Dermis blood vessel endothelial cell (primary cell): ENCODE measurements at places on chromosomes 11 and 22.

- DNase-seq = no peak
Observed at GRCh38 chr11:16862726-16863125, 124.3 kb downstream of the C11orf58 start.

DNA sequence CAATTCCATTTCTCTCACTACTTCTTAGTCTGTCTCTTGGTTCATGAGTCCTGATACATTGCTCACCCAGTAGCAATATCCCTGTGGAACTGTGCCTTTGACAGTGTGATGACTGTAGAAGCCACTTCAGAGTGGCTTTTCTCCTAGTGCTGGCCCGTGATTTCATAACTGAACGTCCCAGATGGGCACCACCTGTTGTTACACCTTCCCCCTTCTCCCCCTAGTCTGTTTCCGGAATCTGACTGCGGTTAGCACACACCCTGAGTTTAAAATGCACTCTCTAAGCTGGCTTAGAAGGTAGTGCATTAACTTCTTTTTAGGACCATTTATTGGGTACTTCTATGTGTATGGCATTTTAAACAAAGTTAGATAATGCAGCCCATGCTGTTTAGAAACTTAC is 83.0 kb downstream of the ALX4 start:
- DNase-seq = no peak

DNA sequence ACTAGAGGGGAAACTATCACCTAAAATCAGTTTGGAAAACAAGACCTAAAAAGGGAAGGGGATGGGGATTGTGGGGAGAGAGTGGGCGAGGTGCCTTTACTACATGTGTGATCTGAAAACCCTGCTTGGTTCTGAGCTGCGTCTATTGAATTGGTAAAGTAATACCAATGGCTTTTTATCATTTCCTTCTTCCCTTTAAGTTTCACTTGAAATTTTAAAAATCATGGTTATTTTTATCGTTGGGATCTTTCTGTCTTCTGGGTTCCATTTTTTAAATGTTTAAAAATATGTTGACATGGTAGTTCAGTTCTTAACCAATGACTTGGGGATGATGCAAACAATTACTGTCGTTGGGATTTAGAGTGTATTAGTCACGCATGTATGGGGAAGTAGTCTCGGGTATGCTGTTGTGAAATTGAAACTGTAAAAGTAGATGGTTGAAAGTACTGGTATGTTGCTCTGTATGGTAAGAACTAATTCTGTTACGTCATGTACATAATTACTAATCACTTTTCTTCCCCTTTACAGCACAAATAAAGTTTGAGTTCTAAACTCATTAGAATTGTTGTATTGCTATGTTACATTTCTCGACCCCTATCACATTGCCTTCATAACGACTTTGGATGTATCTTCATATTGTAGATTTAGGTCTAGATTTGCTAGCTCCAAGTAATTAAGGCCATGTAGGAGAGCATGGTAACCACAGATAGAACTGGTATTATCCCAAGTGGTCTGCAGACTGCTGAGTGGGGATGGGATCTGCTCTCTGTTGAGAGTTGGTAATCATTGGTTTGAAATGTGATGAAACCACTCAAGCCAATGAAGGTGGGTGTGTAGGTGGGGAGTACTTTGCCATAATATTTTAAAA is 3.6 kb downstream of the NEAT1 start:
- peak; percentile 71 for DNase-seq

- no peak for DNase-seq
Observed at GRCh38 chr11:46039990-46040389, 81.3 kb downstream of the PHF21A start.

- DNase-seq = no peak
Observed at GRCh38 chr11:103051151-103051801, 40.7 kb downstream of the DCUN1D5 start.

GRCh38 chr22:42688241-42689211 is 32.1 kb downstream of the A4GALT start:
- DNase-seq = peak; percentile 43

GRCh38 chr11:11441091-11441490 is 88.0 kb upstream of the CSNK2A3 start:
- DNase-seq = no peak

GRCh38 chr11:102833731-102834130 is 9.7 kb downstream of the MMP3 start:
- no peak for DNase-seq

DNA sequence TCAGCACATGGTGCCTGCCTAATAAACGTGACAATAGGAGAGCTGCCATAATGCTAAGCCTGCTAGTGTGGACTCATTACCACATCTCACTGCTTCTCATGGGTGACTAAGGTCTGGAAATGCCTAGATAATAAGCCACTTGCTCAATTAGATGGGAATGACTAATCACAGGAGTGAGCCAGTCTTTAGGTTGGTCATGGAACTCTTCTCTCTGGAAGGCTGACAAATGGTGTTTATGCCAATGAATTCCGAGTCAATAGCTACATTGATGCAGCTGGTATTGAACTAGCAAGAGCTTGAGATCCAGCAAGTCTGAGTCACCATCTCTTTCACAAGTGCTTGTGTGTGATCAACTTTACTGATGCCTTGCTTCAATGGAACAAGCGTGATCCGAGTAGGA is 334.9 kb downstream of the OPCML start:
- no peak for DNase-seq

GRCh38 chr22:44369916-44370801 is 57.4 kb upstream of the SHISAL1 start:
- DNase-seq = no peak

DNA sequence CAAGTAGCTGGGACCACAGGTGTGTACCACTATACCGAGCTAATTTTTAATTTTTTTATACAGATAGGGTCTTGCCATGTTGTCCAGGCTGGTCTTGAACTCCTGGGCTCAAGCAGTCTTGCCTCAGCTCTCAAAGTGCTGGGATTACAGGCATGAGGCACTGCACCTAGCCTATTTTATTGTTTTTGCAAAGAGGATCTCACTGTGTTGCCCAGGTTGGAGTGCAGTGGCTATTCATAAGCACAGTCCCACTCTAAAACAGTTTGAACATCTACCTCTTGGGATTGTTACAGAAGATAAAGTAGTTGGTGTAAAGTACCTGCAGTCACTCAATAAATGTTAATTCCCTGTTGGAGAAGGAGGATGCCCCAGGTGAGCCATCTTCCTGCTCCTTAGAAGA is 29.1 kb downstream of the XRCC6 start:
- no peak for DNase-seq
